ENCODE measurements at places on chromosomes 1 and 21. TPM values are rescaled to one million over a fixed set of nuclear protein-coding genes. Genes with fewer than 3 reads are reported as not detected.
A peak's percentile ranks its signal among the peaks of the same experiment; 100 is the strongest.

DNA sequence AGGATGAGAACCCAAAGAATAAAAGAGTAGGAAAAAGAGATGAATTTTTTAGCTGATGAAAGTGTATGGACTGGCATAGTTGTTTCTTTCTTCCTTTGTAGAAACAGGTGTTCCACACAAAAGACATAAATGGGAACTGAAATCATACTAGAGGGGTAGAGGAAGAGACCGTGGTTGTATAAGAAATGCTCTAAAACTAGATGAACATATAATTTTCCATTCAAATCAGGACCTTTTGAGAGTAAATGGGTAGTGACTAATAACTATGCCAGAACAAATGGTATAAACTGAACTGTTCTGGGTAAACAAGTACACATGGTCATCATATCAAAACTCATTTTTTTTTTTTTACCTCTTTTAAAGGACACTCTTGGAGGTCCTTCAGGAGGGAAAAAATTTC lies 344.2 kb downstream of the VAV3 start:
- no peak for DNase-seq

- no peak for DNase-seq
These were observed 10.2 kb upstream of the RNF186 start for GRCh38 chr1:19825298-19825697.

DNA sequence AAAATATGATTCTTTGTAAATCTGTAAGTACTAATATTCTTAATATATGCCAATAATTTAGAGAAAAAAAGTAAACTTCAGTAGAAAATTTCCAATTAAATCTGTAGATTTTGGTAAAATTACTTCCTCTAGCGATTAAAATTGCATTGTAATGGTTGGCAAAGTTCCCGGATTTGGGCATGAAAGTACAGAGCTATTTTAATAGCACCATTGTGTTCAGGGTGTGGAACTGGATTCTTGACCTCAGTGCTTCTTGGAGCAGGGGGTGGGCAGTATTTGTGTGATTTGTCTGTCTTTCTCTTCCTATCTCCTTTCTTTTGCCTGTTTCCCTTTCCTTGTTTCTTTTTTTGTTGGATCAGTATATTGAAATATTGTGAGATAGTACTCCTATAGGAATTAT lies 72.1 kb downstream of the DNM3 start:
- no peak for DNase-seq

DNA sequence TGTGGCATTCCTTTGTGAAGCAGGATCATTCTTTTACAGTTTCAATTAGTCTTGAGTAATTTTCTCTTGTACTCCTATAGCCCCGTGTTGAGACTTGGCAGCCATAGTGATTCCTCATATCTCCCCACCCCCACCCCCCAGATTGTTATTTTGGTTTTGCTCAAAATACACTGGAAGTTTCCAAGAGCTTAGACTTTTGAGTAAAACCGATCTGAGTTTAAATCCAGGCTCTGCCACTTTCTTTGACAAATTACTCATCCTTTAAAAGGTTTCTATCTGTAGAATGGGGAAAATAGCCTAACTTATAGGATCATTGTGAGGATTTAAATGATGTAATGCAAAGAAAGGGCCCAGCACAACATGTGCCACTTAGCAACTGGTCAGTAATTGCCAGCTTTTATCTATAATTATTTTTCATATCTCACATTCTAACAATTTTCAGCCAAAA lies 53.1 kb upstream of the RC3H1 start:
- no peak for DNase-seq

DNA sequence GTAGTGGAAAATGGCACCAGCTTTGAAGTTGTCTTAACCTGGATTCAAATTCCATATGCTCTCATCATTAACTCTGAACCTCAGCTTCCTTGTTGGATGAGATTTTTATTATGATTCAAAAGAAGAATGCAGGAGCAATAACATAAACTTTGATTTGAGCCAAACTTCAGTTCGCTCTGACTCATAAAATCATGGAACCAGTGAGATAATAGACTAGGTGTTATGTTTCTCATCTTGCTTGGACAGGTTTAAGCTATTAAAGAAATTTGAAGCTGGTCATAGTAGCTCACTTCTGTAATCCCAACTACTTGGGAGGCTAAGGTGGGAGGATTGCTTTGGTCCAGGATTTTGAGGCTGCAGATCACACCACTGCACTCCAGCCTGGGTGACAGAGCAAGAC lies 172.8 kb downstream of the CLEC20A start:
- peak; percentile 48 for DNase-seq

DNA sequence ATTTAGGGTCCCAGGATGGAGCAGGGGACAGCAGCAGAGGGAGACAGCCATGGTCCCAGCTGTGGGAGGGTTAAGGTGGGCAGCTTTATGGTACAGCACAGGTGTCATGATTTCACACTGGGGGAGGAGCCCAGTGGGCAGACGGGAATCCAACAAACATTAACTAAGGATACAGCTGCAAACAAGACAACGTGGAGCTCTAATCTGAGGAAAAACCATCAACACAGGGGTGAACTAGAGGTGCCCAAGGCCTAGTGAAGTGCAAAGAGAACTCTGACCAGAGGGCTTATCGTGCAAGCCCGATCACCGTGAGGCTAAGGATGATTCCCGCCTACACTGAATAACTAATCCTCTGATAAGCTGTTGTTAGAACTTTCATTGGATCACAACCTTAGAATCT lies 18.7 kb downstream of the ECE1 start:
- DNase-seq = no peak

- no peak for DNase-seq
These were observed 294.6 kb downstream of the TTLL7 start for GRCh38 chr1:83704350-83704749.

DNA sequence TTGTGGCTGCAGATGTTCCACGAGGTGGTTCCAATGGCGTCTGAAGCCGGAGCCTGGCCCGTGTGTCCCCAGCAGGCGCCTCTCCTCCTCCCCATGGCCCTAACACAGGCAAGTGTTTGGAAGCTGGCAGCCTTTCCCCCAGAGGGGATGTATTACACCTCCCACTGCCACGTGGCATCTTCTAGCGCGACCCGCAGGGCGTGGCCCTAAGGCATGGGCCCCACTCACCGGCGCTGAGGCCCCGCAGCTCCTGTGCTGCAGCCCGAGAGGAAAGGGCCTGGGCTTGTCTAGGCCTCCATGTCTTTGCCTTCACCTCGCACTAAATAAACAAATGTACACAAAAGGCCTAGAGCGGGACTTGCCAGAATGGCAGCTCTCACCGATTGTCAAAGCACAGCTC lies 37.9 kb downstream of the SLC66A1 start:
- DNase-seq = no peak

DNA sequence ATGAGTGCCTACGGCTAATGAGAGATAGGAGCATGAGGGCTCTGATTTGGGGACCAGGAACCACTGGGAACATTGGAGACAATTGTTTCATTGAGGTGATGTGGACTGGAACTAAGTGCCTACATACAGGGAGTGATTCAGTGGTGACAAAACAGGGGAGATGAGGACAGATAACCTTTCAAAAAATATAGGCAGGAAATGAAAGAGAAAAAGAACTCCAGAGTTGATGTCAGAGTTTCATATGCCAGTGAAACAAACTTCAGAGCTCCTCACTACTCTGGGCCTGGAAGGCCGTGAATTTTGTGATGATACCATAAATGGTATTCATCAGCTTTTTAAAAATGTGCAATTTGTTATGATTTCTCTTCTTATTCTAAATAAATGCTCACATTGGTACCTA lies 39.3 kb downstream of the FASLG start:
- DNase-seq = no peak

GRCh38 chr1:8122160-8122476 lies 96.0 kb upstream of the ERRFI1 start:
- DNase-seq = no peak

GRCh38 chr1:6251681-6252373 lies 7.8 kb downstream of the HES3 start:
- no peak for DNase-seq

DNA sequence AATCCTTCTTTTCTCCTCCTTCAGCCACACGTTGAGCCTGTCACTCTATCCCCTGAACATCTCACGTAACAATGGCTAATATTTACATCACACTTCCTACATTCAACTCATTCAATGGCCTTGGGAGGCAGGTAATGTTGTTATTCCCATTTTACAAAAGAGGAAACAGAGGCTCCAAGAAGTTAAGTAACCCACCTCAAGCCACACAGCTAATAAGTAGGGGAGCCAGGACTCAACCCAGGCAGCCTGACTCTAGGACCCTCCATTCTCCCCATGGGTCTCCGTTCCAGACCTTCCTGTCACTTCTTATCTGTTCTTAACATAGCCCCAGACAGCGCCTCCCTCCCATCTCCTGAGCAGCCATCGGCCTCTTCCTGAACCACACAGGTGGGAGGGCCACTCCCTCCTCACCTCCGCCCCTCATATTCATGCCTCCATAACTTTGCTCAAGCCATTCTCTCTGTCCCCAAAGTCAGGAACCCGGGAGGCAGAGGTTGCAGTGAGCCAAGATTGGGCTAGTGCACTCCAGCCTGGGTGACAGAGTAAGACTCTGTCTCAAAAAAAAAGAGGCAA lies 2.2 kb downstream of the PADI4 start:
- no peak for DNase-seq

DNA sequence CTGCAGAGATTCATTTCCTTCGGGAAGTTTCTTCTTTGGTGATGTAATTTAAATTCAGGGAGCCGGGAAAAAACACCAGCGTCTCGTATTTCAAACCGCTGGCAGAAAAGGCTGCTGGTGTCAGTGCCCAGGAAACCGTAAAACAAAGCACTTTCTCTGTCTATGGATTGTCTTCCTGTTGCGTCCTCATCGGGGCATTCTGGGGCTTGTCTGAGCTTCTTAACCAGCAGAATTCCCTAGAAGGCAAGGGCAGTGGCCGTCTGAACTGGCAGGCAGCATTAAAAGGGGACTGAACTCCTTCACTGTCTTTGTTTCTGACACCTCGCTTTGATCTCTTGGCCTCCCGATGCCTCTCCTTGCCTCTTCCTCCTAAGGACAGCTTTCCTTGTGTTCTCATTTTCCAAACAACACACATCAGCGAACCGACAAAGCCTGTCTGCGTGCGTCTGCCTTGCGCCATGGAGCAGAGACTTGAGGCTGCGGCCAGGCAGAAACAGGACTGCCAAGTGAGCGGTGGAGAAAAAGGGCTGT lies 391.6 kb upstream of the VAMP3 start:
- DNase-seq = peak; percentile 19

- no peak for DNase-seq
These were observed 48.6 kb upstream of the CACHD1 start for GRCh38 chr1:64421377-64421776.

- DNase-seq = no peak
These were observed 3.5 kb upstream of the UTS2 start for GRCh38 chr1:7856345-7856744.

GRCh38 chr1:47262787-47263413 lies 30.9 kb upstream of the TAL1 start:
- DNase-seq = no peak

DNA sequence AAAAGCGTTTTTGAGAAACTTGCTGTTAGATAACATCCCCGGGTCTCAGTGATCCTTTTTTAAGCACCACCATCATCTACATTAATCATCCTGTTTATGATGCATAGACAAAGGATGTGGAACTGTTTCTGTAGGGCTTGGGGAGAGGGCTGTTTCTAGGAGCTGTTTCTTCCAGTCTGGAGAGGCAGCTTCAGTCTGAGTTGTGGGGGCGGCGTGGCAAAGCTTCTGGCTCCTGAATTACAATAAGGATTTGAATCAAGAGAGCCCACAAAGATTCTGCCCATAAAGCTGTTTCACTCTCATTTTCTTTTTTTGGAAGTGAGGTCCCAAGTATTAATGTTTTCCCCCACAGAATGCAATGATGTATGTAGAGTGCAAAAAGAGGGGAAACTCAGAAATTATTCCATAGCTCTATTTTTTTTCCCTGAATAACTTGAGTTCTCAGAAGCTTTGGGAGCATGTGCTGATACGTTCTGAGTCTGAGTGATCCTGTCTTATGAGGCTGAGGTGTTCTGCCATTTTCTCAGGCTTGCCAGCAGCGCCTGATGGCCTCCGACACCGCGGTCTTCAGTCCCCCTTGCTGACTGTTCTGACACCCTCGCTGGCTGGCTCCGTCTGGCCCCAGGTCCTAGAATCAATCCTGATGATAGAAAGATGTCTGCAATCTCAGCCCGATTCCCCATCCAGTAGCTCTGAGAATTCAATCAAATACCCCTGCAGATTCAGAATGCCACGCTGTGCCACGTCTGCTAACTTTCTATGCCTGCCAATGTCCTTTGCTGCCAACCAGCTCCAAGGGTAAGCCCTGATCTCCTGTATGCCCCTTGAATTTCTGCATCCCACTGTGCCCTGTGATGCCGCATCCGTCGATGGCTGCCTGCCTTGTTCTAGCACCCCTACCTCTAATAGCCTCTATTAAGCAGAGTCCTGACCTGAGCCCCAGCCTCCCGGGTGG lies 92.4 kb upstream of the AKT3 start:
- no peak for DNase-seq

DNA sequence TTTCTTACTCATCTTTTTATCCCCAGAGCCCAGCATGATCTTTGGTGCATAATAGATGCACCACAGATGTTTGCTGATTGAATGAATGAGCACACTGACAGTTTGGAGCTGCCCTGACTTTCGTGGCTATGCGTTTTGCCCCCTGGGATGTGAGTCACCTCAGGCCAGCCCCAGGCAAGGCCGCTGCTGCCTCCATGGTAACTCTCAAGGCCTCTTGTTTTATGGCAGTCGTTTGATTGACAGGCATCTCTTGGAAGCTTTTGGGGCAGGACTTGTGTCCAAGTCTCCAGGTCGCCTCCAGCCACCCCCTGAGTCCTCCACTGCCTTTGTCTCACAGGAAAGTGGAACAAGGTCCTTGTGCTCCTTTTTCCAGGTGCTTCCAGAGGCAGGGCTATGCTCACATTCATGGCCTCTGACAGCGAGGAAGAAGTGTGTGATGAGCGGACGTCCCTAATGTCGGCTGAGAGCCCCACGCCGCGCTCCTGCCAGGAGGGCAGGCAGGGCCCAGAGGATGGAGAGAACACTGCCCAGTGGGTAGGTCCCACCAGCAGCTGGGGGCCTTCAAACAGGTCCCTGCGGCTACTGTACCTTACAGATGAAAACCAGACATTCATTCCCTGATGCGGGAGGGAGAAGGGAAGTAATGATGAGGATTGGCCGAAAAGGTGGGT lies 11.2 kb downstream of the PSEN2 start:
- no peak for DNase-seq

DNA sequence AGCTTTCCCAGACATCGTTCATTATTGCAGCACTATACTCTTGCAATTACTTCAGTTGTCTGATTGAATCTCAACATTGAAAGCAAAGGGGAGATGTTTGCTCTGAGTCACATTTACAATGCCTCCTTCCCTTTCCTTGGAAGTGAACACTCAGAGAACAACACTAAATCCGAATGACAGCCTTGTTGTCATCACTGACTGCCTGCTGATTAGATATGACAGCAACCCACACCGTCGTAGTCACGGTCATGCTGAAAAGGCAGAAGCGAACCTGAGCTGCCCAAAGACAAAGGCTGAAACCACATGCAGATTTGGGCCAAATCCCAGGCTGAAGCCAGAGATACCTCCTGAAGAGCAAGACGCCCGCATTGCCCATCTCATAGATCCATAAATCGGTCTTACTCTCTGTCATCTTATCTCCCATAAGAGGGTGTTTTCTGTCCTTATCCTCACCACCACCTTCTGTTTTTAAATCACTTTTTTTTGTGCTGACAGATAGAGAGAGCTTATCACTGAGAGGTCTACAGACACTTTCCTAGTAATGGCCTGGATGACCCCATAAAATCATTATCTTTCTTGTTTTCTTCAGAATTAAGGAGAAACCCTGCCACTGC lies 47.5 kb downstream of the TMCO4 start:
- DNase-seq = no peak

The SPRR2G gene
- 6.2 TPM for polyA plus RNA-seq

The CELA3B gene
- not detected for polyA plus RNA-seq

The RGS16 gene
- polyA plus RNA-seq = 0.18 TPM

The CFAP74 gene
- polyA plus RNA-seq = not detected

The OR6P1 gene
- not detected for polyA plus RNA-seq

The FNDC7 gene
- 0.03 TPM for polyA plus RNA-seq

The DCDC2B gene
- not detected for polyA plus RNA-seq

The EPS8L3 gene
- polyA plus RNA-seq = not detected

Measured in keratinocyte (primary cell).